ENCODE measurements at places on chromosomes 7 and 10.
A peak's percentile ranks its signal among the peaks of the same experiment; 100 is the strongest.

GRCh38 chr10:6305401-6306321 lies 102.9 kb downstream of the PFKFB3 start:
- no peak for DNase-seq

GRCh38 chr10:61110188-61110844 lies 166.3 kb upstream of the RHOBTB1 start:
- DNase-seq: no peak

- no peak for DNase-seq
Measured at GRCh38 chr7:24964191-24964590, 15.8 kb downstream of the OSBPL3 start.

DNA sequence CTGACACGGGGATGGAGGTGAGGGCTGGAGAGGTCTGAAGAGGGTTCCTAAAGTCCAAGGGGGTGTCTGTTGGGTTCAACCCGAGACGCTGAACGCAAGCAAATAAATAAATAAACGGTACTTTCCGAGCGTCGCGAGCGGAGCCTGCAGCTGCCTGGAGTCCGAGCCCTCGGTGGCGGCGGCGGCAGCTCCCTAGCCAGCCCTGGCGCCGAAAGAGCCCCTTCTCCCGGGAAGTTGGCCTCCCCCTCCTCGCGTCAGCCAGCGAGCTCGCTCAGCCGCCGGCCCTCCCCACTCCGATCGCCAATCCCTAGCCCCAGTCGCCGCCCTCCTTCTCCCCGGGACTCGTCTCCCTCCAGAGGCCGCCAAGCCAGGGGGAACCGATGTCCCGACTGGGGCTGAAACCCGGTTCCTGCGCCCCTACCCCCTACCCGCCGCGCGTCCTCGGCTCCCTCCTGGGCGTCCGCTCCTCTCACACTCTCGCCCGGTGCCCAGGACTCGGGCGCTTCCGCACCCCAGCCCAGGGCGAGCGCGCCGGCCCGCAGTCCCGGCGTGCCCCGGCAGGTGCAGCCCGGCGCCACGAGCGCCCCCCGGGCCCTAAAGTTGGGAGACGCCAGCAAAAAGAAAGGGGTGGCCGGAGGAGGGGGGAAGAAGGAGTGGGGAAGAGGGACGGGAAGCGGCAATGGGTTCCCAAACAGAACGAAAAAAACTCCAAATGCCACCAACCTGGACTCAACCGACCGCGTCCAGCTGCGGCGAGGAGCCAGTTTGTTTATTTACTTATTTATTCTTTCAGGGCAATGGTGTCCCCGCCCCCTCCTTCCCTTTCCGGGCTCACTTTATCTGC lies at the start of gene GFRA1:
TSS of gene GFRA1 (minus strand) at position 767 of the 844 bp plus-strand sequence. CDS start 1,177 bp downstream, outside the sequence.
- peak; percentile 72 for DNase-seq

- DNase-seq: no peak
Measured at GRCh38 chr7:120070201-120070600, 202.8 kb upstream of the KCND2 start.

- no peak for DNase-seq
Measured at GRCh38 chr7:41189866-41190265, 513.0 kb downstream of the INHBA start.

DNA sequence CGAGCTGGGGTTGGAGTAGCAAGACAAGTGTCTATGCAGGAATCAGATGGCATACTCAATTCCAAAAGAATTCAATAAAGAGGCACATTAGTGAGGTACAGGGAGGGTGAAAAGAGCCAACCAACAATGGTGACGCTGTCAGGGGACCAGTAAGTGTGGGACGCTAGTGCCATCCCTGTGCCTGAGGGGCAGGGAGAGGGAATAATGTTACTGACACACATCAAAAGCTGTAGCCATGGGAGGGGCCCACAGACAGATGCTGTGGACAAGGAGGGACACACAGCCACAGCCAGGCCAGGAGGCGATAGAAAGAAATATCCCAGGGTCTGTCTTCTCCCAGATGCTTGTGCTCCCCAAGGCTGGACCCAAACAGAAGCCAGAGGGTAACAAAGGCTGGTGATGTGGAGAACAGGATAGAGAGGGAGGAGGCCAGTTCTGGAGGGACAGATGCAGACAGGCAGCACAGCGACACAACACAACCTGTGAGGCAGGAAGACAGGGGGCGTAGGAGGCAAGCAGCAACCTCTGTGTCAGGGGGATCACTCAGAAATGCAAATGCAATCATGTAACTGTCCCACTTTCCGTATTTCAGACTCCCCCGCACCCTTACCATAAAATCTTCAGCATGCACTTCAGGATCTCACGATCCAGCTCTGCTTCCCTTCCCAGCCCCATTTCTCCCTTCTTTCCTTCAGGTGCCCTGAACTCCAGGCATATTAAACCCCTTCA lies 240.5 kb upstream of the FZD8 start:
- no peak for DNase-seq

GRCh38 chr7:27200761-27201579 lies 1.1 kb upstream of the HOXA13 start:
- DNase-seq: peak; percentile 64

GRCh38 chr10:12782537-12782936 lies 219.0 kb downstream of the CCDC3 start:
- DNase-seq: no peak

GRCh38 chr7:43781726-43782607 lies 23.5 kb downstream of the BLVRA start:
- DNase-seq: no peak

DNA sequence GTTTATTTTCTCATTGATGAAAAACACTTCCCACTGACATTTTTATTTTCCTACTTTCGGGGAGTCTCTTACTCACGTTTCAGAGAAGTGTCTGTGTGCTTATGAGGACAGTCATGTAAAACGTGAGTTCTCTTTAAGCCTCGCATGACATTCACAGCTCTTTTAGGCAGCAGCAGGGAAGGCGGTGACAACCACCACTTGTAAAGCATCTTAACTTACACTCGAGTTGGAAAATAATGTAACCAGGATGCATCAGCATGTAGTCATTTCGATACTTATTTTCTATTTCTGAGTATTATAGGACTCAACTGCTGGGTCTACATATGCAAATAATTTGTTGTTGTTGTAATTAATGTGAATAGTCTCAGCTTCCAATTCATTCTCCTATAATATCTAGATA lies 153.6 kb downstream of the SEMA3D start:
- no peak for DNase-seq

- DNase-seq: no peak
Measured at GRCh38 chr10:103495321-103495720, 1.8 kb downstream of the NEURL1 start.

GRCh38 chr10:10363217-10363616 lies 654.5 kb upstream of the CELF2 start:
- no peak for DNase-seq

DNA sequence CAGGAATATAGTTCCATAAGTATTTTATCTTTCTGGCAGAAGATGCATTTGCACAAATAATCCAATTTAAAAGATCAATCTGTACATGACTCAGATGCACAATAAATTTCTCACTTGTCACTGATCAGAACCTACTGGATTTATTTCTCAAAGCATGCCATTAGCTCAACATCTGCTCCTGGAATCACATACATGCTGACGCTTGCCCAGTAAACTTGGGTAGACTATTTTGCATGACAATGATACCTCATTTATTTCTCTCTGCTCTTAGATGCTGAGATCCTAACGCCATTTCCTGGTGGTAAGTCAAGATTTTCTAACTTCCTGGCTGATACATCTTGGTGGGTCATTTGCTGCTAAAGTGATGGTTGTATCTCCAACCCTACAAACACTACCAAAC lies 33.8 kb upstream of the C10orf120 start:
- no peak for DNase-seq

- DNase-seq: no peak
Measured at GRCh38 chr7:50857804-50858489, 75.3 kb upstream of the GRB10 start.

DNA sequence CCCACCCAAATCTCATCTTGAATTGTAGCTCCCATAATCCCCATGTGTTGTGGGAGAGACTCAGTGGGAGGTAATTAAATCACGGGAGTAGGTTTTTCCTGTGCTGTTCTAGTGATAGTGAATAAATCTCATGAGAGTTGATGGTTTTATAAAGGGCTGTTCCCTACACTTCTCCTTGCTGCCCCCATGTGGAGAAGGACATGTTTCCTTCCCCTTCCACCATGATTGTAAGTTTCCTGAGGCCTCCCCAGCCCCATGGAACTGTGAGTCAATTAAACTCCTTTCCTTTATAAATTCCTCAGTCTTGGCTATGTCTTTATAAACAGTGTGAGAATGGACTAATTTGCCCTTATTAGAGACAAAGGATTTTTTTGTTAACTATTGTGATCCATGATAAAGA lies 48.5 kb upstream of the MKX start:
- no peak for DNase-seq

DNA sequence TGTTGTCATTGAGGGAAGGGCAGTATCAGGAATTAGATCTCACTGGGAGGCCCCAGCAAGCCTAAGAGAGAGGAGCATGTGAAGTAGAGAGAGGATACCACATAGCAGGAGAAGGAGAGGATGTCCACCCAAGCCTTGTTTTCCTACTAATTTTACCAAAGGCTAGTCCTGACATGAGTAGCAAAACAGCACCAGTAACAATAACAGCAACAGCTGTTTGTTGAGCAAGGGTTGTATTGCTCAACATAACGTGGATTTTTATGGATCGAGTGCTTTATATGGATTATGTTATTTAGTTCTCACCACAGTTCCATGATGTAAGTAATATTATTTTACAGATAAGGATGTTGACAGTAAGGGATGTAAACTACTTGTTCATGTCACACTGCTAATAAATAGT lies 135.2 kb upstream of the DLX6 start:
- no peak for DNase-seq

- DNase-seq: no peak
Measured at GRCh38 chr7:107966711-107967110, 36.2 kb downstream of the LAMB1 start.

DNA sequence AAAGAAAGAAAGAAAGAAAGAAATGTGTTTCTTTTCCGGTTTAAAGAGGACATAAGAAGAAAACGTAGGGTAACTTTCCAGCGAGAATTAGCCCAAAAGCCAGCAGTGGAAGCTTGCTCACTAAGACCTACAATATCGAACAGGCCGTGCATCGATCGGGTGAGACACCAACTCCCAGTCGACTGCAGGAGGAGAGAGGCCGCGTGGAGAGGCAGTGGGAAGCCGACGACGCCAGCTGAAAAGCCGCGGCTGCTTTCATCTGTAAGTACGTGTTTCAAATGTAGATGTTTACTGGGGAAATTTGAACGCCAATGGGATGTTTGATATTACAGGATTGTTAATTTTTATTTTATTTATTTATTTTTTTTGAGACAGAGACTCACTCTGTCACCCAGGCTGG lies 28.6 kb upstream of the GIMAP8 start:
- DNase-seq: peak; percentile 26

DNA sequence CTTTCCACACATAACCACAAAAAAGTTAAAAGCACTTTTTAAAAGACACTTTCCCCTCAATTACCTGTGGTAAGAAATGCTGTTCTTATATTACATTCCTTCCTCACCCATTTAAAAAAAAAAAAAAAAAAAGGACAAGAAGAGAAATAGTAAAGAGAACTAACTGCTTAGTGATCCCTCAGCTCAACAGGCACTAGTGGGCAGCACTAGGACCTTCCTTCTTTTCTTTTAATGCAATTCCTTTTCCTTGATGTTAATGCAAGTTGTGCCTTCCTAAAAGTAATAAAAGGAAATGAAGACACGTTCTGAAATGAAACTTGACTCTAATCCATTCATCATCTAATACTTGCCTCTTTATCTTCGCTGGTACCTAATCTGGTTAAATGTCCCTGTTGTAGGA lies 189.7 kb downstream of the TCF7L2 start:
- no peak for DNase-seq

DNA sequence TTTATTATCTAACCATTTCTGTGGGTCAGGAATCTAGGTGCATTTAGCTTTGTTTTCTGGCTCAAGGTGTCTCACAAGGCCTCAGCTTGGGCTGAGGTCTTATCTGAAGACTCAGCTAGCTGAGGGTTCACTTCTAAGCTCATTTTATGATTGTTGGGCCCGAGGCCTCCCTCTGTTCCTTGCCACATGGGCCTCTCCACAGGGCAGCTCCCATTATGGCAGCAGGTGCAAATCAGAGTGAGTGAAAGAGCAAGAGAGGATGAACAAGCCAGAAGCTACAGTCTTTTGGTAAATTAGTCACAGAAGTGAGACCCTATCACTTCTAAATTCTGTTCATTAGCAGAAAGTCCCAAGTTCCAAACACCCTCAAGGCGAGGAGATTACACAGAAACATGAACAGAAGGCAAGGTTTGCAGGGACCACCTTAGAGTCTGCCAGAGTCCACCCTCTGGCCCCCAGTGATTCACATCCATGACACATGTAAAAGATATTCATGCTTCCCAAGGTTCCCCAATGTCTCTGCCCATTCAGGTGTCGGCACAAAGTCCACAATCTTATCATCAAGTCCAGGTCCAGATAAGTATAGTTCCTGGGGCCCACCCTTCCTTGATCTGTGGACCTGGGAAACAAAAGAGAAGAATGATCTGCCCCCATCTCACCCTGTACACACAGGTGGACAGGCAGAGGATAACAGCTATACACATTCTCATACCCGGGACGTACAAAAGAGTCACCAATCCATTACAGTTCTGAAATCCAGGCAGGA lies 23.7 kb downstream of the FIGNL1 start:
- DNase-seq: no peak

- DNase-seq: no peak
Measured at GRCh38 chr7:127383123-127383835, 9.2 kb downstream of the ZNF800 start.

GRCh38 chr10:33101392-33101787 lies 143.4 kb upstream of the ITGB1 start:
- DNase-seq: no peak

- DNase-seq: peak; percentile 78
Measured at GRCh38 chr7:152522571-152523067, 86.8 kb upstream of the KMT2C start.

- no peak for DNase-seq
Measured at GRCh38 chr10:118610577-118610976, 15.1 kb upstream of the PRLHR start.

GRCh38 chr10:69910561-69910960 lies 108.9 kb downstream of the COL13A1 start:
- DNase-seq: no peak

GRCh38 chr7:66957595-66958290 lies 36.7 kb downstream of the TMEM248 start:
- no peak for DNase-seq

- no peak for DNase-seq
Measured at GRCh38 chr10:133328358-133329343, 8.0 kb downstream of the CALY start.

- no peak for DNase-seq
Measured at GRCh38 chr10:48255722-48256121, 18.8 kb downstream of the FRMPD2 start.

GRCh38 chr7:81584667-81585066 lies 185.2 kb downstream of the HGF start:
- no peak for DNase-seq

DNA sequence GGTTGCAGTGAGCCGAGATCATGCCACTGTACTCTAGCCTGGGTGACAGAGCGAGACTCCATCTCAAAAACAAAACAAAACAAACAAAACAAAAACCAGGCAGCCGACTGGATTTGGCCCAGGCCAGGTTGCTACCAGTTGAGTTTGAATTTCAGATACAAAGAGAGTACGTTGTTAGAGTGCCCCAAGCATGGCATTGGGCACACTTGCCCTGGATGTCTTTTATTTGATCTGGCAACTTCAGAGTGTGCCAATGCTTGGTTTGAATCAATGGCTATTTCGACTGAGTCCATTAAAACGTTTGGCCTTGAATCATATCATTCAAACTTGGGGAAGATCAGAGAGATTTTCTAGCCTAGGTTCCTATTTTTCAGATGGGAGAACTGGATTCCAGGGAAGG lies 213.4 kb upstream of the SHH start:
- DNase-seq: no peak

- DNase-seq: no peak
Measured at GRCh38 chr10:48531486-48531885, 73.4 kb downstream of the ARHGAP22 start.

GRCh38 chr10:75398200-75398691 lies 3.3 kb downstream of the ZNF503 start:
- DNase-seq: no peak

Data from left forelimb (tissue), 1 donor.